ENCODE measurements at places on chromosomes 5 and 9. TPM values are rescaled to one million over a fixed set of nuclear protein-coding genes. Genes with fewer than 3 reads are reported as not detected.

DNA sequence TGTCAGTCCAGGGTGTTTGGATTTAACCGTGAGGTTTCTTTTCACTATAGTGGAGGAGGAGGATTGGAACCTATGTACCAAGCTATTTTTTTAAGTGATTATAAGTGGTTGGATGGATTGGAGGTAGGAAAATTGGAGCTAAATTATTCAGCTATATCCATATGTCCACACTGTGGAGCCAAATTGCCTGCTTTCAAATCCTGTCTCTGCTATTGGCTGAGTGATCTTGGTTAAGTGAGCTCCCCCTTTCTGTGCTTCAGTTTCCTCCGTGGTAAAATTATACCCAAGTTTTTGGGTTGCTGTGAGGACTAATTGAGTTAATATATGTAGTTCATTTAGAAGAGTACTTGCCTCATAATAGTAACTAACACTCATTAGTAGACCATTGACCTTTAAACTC lies 2.5 kb downstream of the CENPP start:
- DNase-seq = peak; percentile 51

GPX3 gene
- 3.8 TPM for polyA plus RNA-seq

DNA sequence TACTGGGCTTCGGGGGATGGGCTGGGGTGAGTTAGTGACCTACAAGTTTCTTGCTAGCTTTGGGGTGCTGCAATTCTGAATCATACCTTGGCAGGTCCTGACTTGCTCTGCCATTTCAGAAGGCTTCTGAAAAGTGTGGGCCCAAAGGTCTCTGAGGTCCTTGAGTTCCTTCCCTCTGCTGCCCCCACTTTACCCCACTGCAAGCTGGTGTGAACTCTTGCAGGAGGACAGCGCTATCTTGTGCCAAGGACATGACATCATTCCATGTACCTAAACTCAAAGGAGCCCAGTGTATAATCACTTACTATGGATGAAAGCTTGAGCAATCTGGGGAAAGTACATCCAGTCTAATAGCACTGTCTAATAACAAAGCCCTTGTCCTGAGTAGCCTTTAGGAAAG lies 157.4 kb downstream of the RMI1 start:
- no peak for DNase-seq

DNA sequence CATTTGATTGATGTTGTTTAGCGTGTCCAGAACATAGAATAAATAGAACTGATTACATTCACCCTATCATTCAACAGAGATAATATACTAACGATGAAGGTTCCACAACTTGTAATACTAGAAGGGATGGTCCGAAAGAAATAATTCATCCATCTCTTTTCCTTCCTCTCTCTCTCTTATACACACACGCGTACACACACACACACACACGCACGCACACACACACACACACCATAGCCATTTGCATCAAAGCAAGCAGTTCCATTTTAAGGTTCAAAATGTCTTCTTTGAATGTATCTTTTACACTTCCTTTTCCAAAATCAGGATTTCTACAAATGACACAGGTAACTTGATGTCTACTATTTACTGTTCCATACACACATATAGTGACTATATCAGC lies 887 bp downstream of the GDA start:
- no peak for DNase-seq

ENG gene
- 18.8 TPM for polyA plus RNA-seq

CLPTM1L gene
- polyA plus RNA-seq = 202 TPM

VCAN gene
- polyA plus RNA-seq = 142 TPM

DNA sequence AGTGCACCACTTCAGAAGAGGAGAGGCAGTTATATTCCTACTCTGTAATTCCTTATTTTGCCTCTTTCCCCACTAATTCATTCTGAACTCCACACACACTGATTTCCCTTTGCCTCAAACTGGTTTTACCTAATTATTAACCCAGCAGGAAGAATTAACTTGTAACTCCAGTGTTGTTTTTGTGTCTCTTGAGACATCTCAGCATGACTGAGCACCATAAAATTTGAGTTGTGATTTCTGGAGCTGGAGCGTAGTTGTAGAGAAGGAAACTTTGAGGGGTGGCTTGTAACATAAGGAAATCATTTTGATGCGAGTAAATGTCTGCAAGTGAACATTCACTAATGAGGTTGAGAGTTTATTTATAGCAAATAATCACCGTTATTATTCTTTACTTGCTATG lies 265.2 kb downstream of the TMEM38B start:
- DNase-seq = no peak

GRCh38 chr5:152953788-152954483 lies 536.5 kb upstream of the GRIA1 start:
- no peak for DNase-seq

- DNase-seq = peak; percentile 40
Measured at GRCh38 chr9:131722255-131722654, 17.6 kb downstream of the RAPGEF1 start.

DNA sequence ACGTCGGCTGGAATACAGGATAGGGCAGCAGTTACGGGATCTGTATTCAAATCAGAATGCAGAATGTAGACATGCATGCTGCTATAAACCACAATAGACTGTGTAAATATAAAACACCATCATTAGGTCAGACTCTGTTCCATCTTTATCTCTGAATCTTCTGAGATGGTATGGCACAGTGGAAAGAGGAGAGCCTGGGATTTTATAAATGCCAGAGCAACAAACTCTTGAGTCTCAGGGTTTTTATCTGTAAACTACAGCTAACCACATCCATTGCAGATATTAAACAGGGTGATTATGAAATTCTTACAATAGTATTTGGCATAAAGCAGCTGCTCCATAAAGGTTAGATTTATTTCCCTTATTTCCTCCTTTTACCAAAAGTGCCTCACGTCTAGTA lies 108.7 kb downstream of the ZDHHC21 start:
- no peak for DNase-seq

GRCh38 chr5:100600298-100600994 lies 65.3 kb downstream of the FAM174A start:
- no peak for DNase-seq

GRCh38 chr9:14563902-14564624 lies 129.2 kb downstream of the ZDHHC21 start:
- DNase-seq = no peak

WDR38 gene
- polyA plus RNA-seq = not detected

DNA sequence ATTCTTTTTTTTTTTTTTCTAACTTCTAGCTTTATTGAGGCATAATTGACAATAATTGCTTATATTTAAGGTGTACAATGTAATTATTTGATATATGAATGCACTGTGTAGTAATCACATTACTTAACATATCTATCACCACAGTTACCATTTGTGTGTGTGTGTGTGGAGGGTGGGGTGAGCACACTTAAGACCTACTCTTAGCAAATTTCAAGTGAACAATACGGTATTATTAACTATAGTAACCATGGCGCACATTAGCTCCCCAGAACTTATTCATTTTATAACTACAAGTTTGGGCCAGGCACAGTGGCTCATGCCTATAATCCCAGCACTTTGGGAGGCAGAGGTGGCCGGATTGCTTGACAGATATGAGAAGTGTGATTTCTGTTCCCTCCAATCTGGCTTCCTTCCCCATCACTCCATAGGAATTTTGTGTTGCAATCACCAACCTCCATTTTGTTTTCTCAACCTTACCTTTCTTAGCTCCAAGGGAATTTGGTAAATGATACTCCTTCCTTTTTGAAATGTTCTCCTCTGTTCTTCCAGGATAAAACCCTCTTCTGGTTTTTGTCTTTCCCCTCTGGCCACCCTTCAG lies 14.9 kb downstream of the TXN start:
- DNase-seq = no peak

GRCh38 chr5:80622756-80623155 lies 31.7 kb upstream of the MSH3 start:
- DNase-seq = no peak

ACTL7B gene
- 0.06 TPM for polyA plus RNA-seq

SMIM33 gene
- polyA plus RNA-seq = not detected

DNA sequence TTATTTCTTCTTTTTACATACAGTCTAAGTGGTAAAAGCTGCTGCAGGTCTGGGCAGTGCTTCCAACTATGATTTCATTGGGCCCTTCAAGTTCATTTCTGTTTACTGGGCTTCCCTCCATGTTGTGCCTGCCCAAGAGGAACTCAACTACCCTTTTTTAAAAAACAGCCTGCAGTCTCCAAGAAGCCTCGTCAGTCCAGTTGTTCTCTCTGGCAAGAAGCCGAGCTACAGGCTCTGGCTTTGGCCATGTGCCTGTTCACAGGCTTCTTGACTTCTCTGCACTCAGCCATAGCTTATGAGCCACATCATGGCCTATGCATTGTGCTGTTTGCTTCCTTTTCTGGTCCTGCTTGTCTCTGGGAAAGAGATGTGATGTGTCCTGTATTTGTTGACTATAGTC lies 119.7 kb upstream of the PJA2 start:
- DNase-seq = no peak

DNA sequence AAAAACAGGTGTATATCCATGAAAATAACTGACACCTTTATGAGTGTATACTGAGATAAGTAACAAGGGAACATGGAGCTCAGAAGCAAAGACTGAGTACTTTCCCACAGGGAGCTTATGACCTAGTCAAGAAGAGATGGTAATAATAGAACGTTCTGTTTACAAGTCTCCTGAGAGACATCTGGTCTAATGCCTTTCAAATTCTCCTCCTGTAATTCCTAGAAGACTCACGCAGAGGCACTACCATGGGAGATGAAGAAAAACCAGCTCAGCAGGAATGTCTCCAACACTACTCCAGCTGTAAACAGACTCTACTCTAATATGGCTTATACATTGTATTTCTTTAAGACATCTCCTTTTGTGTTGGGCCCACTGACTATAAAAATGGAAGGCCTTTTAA lies 503.6 kb upstream of the TUSC1 start:
- no peak for DNase-seq

DNA sequence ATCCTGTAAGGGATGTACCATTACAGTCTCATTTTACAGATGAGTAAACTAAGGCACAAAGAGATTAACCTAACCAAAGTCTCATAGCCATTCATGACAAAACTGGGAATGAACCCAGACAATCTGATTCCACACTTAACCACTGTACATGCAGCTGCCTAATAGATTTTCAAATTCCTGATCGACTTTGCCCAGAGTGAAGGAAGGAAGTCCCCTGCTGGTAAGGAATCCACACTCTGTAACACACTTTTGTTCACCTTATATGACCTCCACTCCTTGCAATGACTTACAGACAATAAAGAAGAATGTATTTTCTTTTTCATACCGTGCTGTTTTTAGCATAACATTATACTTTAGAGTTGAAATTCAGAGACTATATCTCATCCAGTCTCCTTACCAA lies 31.3 kb upstream of the PLPP6 start:
- no peak for DNase-seq

DNA sequence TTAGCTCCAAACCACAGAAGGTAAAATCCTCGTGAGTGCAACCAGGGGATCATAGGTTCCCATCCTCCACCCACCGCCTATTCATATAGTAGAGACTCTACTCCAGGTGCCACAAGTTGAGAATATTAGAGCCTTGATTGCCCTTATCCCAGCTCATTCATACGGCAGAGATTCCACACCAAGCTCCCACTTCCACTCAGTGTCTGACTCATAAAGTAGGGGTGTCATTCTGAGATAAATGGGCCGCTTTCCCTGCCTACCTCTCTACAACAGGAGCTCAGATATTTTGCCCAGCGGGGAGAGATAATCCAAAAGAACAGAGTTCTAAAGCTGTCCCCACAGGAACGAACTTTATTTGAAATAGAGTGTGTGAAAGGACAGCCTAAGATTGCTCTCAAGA lies 9.4 kb downstream of the SLC22A4 start:
- DNase-seq = no peak

DNA sequence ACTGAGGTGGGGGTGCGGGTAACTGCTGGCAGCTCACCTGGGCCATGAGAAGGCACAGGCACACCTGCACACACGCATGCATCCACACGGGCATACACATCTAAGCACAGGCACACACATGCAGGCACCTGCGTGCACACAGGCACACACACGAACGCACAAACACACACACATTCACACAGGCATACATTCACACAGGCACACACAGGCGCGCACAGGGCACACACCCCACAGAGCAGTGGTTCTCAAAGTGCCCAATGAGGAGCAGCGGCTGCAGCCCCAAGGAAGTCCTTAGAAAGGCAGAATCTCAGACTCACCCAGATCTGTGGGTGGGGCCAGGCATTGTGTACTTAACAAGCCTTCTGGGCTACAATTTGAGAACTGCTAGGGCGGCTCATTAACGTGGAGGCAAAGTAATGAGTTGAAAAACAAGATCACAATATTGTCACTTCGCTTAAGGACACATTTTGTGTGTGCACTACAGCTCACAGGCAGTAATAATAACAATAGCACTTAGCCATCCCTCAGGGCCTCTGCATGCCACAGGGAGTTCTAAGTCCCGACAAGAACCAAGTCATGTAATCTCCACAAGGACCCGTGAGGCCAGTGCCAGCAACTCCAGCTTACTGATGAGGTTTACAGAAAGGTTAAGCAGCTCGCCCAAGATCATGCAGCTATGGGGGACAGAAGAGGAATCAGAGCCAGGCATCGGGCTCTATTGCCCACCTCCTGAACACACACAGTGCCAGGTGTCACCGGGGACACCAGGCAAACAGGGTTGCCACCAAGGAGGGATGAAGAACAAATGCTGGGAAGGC lies 91.6 kb downstream of the ROR2 start:
- no peak for DNase-seq

Data from SK-N-SH (cell line).